T-helper 1 cell (primary cell): ENCODE measurements at places on chromosomes 16 and 17.

DNA sequence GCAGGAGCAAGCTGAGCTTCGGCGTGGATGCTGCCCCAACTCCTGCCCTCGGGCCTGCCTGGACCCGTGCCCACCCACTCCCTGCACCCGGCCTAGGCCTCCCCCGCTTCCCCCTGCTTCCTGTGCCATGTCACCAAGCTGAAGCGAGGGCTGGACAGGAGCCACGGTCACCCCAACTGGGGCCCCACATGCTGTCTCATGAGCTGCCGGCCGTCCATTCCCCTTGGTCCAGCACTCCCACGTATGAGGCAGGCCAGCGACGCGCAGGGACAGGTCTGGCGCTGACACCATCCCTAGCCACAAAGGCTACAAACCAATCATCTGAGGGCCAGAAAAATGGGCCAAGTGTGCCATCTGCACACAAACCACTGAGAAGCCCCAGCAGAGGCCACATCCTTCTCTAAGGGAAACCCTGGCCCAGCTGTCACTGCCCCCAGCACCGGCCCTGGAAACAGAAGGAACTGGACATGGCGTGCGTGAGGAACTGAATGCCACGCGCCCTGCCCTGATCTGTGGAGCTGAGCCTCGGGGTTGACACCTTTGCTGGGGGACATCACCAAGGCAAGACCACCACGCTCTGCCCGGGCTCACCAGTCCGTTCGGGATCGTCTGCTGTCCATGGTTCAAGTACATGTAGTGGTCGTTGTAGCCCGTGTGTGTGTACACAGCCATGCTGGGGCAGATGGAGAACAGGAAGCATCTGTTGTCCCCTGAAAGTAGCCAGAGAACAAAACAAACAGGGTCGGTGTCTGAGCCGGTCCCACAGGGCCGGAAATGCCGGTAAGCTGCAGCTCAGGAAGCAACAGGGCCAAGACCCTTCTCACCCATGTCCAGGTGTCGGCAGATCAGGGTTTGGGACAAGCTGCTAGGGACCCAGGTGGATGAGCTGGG lies 22.2 kb downstream of the MEAK7 start:
- DNase-seq = no peak

DNA sequence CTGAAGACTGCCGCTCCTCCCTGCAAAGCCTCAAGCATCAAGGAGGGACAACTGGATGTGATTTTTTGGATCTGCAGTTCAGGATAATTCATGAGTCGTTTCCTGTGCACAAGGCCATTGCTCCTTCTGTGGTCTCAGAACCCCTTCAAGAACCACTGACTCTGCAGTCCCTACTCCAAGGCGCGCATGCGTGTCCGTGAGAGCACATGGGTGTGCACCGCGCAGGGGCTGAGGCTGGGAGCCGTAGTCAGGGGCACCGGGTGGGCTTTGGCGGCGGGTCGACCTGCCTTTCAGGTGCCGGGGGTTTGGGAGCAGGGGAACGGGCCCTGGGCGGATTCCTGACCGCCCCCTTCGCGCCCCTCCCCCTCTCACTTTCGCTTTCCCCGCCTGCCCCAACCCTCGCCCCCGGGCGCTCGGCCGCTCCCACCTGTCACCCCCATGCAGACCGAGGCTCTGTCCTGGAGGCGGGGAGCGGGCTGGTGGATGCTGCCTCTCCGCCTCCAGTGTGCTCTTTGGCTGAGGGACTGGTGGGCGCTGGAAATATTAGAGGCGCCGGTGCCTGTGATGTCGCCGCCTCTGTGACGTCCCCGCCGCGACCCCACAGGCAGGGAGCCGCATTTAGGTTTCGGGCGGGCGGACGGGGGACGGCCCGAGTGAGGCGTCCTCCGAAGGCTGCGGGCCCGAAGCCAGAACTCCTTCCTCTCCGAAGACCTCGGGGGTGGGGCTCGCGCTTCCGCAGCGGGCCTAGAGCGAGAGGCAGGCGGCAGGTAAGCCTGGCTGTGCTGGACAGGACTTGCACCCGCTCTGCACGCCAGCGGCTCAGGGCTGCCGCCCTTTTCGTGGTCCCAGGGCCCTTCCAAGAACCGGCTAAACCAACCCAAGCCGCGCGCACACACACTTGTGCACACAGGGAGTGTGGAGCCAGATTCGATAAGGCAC lies at the start of gene SPATA32:
TSS of gene SPATA32 (minus strand) at position 518 of the 939 bp plus-strand sequence. CDS start at position 440, 78 bp downstream.
- peak; percentile 37 for DNase-seq

DNA sequence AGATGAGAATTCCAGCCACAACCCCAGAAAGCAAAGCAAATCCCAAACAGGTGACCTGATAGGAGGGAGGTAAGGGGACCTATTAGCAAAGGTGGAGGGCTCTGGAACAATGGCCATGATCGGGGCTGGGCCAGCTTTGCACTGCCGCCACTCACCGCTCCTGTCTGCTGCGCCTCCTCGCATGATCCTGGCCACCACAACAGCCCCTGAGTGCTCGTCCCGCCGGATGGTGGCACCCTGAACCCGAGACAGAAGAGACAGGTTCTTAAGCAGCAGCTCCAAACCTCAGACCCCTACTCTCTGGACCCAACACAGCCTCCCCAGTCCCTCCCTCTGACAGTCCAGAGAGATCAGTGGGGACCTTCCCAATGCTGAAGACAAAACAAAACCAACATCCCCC lies 5.3 kb downstream of the MPP3 start:
- no peak for DNase-seq

DNA sequence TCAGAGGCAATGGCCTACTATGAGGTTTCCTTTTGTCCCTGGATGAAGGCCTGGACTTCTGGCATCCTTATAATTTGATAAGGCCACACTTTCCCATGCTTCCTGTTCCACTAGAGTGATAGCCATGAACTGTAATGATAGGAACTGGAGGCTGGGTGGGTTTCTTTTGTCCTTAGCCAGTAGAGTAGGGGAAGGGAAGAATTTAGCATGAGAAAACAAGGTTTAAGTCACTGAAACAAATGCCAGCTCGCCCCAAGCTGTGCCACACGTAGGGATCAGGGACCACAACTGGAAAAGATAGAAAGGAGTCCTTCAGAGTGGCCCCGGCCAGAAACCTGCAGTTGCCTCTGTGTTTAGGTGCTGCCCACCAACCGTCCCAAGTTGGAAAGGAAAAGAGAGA lies 80.9 kb upstream of the C17orf78 start:
- no peak for DNase-seq

DNA sequence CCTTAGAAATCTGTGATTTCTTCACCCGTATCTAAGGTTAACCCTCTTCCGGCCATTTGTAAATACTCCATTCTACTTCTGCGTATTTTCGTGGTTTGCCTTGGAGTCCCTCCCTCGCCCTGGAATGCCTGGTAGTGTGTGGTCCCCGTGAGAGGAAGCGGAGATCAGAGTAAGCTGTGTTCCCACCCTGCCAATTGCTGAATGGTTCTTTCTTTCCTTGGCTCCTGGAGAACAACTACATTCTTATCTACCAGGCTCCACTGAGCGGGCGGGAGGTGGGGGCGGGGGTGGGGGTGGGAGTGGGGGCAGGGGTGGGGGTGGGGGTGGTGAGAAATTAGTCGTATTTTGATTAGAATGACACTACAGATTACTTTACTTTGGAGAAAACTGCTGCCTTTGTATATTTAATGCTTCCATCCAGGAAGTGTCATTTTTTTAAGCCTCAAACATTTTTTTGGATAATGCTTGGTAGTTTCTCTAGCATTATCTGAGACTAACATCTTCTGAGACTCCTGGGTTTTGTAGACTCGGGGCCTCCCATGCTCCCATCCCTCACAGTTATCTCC lies 20.9 kb upstream of the FASN start:
- no peak for DNase-seq

- no peak for DNase-seq
Observed at GRCh38 chr16:76303637-76304314, 26.6 kb downstream of the CNTNAP4 start.

DNA sequence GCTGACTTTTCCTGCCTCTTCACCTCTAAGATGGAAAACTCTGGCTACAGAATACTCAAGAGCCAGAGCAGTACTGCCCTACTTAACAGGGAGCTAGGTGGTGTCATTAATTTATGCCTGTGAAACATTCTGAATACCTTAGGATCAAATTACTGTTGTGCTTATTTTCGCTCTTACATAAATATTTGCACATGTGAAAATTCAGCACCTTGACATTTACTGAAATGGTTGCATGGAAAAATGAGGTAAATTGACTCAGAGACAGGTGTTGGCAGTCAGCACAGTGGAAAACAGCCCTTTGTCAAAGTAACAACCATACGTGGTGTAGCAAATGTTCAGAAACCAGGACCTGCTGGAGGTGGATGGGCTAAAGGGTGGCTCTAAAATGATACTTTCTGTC lies 193.6 kb downstream of the CDH8 start:
- no peak for DNase-seq

GRCh38 chr17:8369944-8370343 lies 6.6 kb downstream of the KRABD2 start:
- no peak for DNase-seq

GRCh38 chr17:73340093-73340596 lies 28.3 kb upstream of the CDC42EP4 start:
- no peak for DNase-seq

DNA sequence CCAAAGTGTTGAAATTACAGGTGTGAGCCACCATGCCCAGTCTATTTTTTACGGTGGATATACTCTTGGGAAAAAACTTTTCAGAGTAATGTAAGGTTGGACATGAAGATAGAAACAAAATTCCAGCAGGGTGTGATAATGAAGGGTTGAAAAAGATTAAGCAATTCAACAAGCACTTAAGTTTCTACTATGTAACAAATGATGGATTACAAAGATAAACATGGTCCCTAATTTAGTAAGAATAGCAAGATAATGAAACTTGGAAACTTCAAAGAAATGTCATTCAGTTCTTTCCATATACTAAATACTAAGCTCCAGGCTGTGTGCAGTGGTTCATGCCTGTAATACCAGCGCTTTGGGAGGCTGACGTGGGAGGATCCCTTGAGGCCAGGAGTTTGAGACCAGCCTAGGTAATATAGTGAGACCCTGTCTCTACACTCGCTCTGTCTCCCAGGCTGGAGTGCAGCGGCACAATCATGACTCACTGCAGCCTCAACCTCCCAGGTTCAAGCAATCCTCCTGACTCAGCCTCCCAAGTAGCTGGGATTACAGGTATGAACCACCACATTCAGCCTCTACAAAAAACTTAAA lies 31.0 kb downstream of the PSMD12 start:
- no peak for DNase-seq

GRCh38 chr17:40909351-40909750 lies 24.3 kb upstream of the KRT20 start:
- DNase-seq = peak; percentile 45

- DNase-seq = no peak
Observed at GRCh38 chr16:87463722-87464690, 28.8 kb downstream of the ZCCHC14 start.

DNA sequence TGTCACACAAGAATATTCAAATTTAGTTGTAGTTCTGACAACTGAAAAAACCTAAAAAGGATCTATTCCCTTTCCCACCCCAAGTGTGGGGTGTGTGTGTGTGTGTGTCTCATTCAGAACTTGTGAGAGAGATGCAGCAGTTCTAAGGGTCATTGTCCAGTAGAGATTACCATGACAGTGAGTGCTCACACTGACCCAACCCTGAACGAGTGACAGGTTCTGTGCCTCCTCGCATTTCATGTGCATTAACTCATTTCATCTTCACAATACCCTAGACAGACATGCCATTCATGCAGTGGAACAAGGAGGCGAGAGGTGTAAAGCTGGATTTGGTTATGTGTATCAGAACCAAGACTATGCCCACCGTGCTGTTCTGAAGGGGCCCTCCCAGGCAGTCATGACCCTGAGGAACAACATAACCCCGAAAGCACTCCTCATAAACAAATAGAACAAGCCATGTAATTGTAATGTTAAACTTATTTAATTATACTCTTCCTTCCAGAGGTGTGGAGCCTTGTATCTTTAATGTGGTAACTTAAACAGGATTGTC lies 102.1 kb downstream of the CLEC16A start:
- DNase-seq = no peak

DNA sequence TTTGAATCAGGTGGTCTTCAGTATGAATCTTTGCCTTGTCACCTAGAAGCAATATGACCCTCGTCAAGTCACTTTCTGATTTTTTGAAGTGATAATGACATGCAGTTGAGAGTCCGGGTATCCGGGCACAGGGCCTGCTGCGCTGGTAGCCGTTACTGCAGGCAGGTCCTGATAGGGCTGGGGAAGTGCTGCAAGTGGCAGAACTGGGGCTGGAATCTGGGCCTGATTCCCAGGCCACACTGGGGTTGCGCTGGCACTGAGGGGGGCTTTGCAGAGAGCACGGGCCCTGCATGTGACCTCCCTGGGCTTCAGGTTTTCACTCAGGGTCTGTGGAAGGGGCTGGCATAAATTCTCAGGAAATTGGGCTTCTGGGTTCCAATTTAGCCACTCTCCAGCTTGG lies 3.0 kb downstream of the PPP4C start:
- no peak for DNase-seq

GRCh38 chr16:3022208-3022683 lies 1.5 kb downstream of the HCFC1R1 start:
- DNase-seq = peak; percentile 64
